ENCODE measurements at places on chromosomes 4 and X.

GRCh38 chr4:89259301-89260028, 48.1 kb downstream of the GPRIN3 start:
- no peak for DNase-seq

DNA sequence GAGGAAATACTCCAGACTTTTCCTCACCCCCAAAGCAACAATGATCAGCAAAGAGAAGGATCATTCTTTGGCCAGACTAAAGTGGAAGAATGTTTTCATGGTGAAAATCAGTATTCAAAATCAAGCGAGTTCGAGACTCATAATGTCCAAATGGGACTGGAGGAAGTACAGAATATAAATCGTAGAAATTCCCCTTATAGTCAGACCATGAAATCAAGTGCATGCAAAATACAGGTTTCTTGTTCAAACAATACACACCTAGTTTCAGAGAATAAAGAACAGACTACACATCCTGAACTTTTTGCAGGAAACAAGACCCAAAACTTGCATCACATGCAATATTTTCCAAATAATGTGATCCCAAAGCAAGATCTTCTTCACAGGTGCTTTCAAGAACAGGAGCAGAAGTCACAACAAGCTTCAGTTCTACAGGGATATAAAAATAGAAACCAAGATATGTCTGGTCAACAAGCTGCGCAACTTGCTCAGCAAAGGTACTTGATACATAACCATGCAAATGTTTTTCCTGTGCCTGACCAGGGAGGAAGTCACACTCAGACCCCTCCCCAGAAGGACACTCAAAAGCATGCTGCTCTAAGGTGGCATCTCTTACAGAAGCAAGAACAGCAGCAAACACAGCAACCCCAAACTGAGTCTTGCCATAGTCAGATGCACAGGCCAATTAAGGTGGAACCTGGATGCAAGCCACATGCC, 89.7 kb downstream of the TET2 start:
- DNase-seq, result no peak

DNA sequence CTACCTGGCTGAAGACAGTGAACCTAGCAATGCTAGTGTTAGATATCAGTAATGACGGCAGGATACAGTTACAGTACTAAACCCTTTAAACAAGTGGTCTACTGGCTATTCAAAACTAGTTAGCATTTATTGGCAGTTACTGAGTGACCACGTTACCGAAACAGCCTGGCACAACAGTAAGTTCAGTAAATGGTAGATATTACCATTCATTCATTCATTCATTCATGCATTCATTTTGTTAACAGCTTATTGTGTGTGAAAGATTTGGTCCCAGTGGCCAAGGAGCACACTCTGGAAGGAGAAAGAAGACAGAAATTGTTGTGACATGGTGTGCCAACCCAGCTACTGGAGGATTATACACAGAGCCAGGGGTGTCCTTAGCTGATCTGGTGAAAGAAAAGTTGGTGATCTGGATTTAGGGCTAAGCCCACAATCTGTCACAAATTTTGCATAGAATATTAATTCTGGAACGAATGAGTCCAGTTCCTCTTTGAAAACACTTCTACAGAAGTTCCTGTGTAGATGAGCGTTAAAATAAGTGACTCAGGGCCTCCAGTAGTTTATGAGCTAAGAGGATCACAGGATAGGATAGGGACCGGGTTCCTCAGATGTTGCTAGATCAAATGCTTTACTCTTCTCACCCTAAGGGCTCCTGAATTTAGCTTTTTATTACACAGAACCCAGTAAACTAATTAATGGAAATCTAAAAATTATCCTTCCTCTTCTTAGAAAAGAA, 179.1 kb downstream of the CBR4 start:
- DNase-seq, result no peak

DNA sequence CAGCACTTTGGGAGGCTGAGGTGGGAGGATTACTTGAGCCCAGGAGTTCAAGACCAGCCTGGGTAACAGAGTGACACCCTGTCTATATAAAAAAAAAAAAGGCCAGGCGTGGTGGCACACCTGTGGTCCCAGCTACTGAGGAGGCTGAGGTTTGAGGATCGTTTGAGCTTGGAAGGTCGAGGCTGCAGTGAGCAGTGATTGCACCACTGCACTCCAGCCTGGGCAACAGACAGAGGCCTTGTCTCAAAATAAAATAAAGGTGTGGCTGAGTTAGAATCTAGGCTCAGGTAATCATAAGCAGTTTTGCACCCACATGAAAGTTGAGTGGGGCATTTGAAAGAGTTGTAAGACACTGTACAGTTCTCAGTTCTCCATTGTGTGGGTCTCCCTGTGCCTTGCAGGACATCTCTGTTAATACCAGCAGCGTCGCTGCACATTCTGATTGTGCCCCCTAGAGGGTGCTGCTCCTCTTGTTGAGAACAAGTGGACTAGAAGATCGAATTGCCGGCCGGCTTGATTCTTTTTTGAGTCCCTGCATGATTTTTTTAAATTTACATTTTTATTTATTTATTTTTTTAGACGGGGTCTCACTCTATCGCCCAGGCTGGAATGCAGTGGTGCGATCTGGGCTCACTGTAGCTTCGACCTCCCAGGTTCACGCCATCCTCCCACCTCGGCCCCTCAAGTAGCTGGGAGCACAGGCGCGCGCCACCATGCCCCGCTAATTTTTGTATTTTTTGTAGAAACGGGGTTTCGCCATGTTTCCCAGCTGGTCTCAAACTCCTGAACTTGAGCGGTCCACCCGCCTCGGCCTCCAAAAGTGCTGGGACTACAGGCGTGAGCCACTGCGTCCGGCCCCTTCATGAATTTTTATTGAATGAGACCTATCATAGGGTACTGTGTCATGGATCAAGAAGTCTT, 73.6 kb upstream of the RBMX start:
- peak; percentile 57 for DNase-seq

- no peak for DNase-seq
Observed at GRCh38 chr4:8761167-8761823, 110.3 kb downstream of the HMX1 start.

GRCh38 chr4:152690706-152691651, 11.2 kb upstream of the TMEM154 start:
- no peak for DNase-seq

DNA sequence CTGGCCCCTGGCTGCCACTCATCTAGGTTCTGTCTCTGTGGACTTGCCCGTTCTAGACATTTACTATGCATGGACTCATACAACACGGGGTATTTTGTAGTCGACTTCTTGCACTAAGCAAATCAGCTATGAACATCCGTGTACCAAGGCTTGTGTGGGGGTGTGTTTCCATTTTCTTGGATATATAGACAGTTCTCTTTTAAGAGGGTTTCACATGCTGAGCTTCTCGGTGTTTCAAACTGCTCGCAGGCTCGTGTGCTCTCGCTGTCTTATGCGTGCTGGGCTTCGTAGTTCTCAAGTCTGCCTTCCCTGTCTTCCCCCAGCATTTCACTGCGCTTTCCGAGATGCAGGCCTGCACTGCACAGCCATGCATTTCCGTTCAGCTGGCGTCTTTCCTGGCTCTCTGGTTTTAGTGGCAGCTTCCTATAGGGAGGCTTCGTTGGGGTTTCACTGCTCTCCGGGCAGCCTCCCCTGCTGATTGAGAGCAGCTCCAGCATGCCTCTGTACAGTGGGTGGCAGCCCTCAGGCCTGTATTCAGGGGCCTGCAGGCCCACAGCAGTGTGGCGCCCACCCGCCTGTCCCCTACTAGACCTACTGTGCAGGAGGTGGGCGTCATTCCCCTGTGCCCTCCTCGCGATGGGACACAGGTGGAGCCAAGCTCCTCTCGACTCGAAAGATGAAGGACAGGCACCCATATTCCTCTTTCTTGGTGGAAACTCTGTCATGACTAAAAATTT, 27.6 kb downstream of the ZBTB49 start:
- DNase-seq, result no peak

- DNase-seq, result no peak
Observed at GRCh38 chr4:134632056-134632455, 430.5 kb upstream of the PABPC4L start.

- DNase-seq, result no peak
Observed at GRCh38 chr4:58658701-58659100, 1548.5 kb upstream of the IGFBP7 start.

- no peak for DNase-seq
Observed at GRCh38 chr4:146265950-146266490, 51.7 kb downstream of the REELD1 start.

- DNase-seq, result no peak
Observed at GRCh38 chr4:23877758-23878229, 12.1 kb downstream of the PPARGC1A start.

DNA sequence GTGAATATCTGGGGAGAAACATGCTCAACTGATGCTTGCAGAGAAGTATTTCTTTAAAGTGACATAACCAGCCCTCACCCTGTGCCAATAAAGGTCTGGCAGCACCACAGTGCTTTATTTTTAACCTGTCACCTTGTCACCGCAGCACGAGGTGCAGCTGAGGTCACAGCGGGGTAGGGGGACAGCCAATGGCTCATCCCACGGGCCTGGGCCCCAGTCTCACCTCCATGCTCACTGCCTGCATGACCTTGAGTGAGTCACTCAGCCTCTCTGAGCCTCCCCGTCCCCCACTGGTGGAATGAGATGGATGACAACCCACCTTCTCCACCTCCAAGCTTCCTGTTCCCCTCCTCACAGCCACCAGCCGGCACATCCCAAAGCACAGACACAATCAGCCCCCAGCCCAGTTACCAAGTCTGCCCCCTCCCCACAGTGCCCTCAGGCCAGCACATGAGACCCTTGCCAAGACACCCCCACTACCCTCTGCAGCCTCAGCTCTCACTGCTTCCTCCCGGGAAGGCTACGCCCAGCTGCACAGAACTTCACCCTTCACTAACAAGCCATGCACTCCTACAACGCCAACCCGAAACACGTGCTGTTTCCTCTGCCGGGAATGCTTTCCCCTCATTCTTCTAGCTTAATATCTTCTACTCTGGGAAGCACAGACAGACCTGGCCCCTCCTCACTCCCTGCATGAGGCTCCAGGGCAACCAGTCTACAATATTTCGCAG, 24.9 kb upstream of the MAN2B2 start:
- no peak for DNase-seq

- DNase-seq, result no peak
Observed at GRCh38 chr4:3286335-3287175, 6.3 kb upstream of the RGS12 start.

DNA sequence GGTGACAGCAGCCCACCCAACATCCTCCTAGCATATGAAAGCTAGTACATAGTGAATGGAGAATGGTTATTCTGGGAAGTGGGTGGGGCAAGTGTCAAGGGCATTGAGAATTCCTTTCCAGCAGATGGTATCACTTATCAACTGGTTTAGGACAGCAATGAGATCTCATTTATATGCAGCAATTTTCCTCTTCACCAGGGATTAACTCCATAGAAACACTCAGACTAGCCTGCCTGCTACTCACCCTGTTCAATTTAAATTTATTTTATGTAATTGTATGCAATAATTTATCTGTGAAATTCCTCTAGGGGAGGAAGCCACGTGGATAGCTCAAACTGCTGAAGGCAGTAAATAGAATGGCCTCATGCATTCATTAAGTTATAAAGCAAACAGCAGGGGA, 101.6 kb upstream of the MID1IP1 start:
- no peak for DNase-seq

DNA sequence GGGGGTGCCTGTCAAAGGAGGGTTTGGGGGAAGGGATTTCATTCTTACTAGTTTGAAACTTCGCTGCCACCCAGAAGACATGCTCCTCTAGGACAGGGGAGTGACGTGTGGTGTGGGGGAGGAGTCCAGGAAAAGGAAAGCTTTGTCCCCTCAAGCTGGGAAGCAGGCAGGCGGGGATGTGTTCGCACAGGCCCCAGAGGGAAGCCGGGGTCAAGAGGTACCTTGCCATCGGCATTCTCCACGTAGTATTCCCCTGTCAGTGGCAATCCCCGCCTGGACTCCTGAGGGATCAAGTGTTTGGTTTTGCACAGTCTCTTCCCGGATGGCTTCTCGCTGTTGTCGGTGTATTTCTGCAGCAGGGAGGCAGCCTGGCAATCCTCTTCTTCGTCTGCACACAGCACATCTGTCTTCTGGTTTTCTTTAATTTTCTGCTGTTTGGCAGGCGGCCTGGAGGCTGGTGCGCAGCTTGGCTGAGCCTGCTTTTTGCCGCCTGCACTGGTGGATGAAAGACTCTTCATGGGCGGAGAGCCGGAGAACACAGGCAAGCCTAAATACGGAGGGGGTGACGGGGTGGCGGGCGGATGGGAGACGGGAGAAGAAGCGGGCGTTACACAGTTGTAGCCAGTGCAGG, 35.1 kb downstream of the BCOR start:
- no peak for DNase-seq

DNA sequence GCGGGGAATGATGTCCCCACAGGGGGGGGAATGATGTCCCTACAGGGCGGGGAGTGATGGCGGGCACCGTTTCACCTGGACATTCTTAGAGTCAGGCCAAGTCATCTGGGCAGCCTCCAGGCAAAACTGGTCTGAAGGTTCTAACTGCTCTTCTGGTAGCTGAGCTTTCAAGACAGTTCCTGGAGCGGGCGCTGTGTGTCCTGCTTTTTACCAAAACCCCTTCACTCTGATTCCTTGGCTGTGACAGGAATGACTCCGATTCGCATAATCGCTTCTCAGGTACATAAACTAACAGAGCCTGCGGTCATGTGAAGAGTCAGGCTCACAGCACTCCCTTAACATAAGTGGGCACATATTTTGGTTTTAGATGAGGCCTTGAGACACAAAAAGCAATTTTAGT, 836.0 kb downstream of the TRIML1 start:
- DNase-seq, result no peak

DNA sequence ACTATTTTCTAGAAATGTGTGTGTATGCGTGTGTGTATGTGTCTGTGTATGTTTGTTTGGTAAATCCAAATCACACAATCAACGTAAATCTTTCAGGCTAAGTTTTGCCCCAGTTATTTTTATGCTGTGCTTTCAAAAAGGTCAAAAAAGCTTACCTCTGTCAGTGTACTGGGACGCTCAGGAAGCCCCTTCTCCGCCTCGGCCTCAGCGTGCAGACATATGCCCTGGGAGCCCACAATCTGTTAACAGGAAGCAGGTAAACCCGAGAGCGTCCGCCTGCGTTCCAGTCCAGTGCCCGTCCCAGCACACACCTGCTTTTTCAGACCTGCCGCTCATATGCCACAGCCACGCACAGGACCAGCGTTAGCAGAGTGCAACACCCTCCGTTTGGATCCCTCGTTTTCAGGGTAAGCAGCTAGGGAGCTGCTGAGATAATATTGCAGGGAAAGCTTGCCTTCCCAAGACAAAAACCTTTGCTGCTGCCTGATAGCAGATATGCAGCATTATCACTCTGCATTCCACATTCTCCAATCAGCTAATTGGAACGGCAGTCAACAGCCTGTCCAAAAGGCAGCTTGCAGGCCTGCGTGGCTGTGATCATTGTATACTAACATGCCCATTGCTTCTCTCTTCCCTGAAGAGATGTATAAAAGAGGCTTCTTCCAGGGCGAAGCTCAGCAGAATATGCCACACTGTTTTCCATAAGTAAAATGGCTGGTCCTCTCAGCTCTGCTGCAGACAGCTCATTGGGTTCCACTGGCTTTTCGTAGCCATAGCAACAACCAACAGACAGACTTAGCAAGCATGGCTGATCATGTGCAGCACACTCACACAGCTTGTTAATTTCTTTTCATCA, at the start of gene SORBS2:
TSS of gene SORBS2 (minus strand) at position 686 of the 856 bp plus-strand sequence. CDS start 121,623 bp downstream, outside the sequence.
- no peak for DNase-seq

DNA sequence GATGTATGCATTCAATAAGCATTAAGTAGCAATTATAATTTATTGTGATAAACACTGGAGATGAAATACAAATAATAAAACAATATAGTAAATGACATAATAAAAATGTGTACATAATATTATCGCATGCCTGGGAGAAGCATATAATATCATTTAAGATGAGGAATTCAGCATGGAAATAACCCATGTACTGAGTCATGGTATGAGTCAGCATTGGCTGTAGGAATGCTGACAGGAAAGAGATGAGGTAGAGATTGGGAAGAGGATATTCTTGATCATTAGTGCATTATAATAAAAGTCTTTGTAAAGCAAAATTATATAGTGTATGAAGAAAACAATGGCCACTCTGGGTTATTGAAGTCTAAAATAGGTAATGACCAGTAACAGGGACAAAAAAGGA, 82.8 kb downstream of the MAGEB10 start:
- no peak for DNase-seq
